PC-9 (cell line): ENCODE measurements at places on chromosomes 7 and 10. TPM values are rescaled to one million over a fixed set of nuclear protein-coding genes. Genes with fewer than 3 reads are reported as not detected.

DNA sequence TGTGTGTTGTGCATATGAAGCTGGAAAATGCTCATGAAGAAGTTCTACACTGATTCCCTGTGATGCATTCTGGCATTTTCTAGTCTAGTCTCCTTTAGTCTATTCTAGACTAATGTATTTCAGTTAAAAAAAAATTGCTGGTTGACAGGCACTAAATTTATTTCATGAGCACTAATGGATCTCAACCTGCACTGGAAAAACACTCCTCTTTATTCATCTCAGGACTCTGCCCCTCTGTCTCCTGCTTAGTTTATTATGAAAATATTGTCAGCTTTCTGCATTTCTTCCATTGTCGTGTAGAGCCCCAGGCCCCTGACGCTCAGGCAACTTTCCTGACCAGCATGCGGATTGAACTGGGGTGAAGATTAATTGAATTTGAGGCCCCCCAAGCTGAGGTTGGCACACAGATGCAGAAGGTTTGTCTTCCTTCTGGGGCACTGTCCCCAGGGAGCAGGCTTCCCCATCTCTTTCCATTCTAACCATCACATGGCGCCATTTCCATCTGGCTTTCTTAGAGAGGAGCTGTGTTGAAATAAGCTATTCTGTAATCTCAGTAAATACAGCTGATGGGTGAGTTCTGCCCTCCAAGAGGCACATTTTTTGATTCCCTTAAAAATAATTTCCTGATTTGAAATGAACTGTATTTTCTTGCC lies 128.7 kb downstream of the INSYN2A start:
- DNase-seq = no peak

Gene OR2A42
- not detected in 2 replicates for total RNA-seq

GRCh38 chr7:110637252-110637651 lies 453.7 kb upstream of the LRRN3 start:
- DNase-seq = no peak

- DNase-seq = no peak
Observed at GRCh38 chr10:63767138-63767801, 246.1 kb downstream of the REEP3 start.

Gene TMEM178B
- total RNA-seq = not detected in 2 replicates

Gene AGAP9
- 14.1 and 15.1 TPM in 2 replicates for total RNA-seq

Gene PILRA
- 1.5 and 2.8 TPM in 2 replicates for total RNA-seq

Gene PRLHR
- total RNA-seq = not detected in 2 replicates

DNA sequence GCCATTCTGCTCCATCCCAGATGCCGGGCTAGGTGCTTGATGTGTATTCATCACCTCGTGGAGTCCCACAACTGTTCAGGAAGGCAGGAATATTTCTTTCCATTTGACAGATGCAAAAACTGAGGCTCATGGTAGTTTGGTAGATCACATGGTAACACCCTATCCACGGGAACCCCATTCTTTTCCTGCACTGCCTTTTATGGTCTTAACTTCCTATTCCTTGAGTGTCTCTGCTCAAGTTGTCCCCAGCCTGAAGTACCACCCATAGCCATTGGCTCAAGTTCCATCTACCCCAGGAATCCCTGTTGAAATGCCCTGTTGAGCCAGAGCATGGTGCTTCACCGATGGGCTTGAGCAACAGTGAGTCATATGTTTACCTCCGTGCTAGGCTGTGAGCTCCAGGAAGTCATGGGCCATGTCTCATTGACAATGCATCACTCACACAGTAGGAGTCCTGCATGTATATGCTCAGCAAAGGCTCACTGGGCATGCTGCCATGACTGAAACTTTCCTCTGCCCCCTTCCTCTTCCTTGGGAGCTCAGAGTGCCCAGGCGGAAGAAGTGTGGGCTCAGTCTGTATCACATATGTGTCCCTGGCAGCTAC lies 71.7 kb upstream of the ADAM12 start:
- peak; percentile 74 for DNase-seq

GRCh38 chr10:98332623-98333269 lies 64.8 kb upstream of the LOXL4 start:
- no peak for DNase-seq
